ENCODE measurements at places on chromosomes 2 and 18.

GRCh38 chr18:27009293-27009692 is 143.8 kb upstream of the AQP4 start:
- DNase-seq = no peak

GRCh38 chr2:207928079-207928478 is 97.2 kb downstream of the PLEKHM3 start:
- no peak for DNase-seq

DNA sequence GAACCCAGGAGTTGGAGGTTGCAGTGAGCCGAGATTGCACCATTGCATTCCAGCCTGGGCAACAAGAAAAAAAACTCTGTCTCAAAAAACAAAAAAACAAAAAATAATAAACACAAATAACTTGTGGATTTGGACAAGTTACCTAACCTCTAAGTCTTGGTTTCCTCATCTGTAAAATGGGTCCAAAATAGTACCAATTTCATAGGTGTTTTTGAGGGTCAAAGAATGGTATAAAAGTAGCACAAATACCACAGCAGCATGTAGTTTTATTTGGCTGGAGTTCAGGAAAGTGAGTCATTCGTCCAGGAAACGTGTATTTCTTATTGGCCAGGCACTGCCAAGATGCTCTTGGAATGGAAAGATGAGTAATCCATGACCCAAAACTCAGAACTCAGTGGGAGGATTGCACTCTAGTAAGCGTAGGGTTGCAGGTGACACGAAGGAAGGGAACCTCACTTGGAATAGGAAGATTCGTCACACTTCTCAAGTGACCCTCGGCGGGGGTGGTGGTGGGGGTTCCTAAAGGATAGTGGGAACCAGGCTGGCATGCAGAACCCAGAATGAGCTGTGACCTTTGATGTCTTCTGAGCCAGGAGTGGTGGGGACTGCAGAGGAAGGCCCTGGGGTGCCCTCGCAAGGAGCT is 24.4 kb downstream of the GRHL1 start:
- no peak for DNase-seq

GRCh38 chr18:13566941-13567746 is 159.2 kb downstream of the FAM210A start:
- no peak for DNase-seq

- DNase-seq = no peak
These were observed 711 bp downstream of the SFXN5 start for GRCh38 chr2:73070643-73071359.

DNA sequence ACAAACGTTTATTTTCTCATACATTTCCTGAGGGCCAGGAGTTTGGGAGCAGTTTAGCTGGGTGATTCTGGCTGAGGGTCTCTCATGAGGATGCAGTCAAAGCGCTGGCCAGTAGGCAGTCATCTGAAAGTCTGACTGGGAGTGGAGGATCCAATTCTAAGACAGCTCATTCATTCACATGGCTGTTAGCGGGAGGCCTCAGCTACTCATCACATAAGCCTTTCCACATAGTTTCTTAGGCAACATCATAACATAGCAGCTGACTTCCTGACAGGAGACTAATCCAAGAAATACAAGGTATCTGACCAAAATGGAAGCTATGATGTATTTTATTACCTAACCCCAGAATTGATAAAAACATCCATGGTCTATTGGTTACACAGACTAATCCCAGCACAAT is 2.9 kb upstream of the MRPL44 start:
- no peak for DNase-seq

DNA sequence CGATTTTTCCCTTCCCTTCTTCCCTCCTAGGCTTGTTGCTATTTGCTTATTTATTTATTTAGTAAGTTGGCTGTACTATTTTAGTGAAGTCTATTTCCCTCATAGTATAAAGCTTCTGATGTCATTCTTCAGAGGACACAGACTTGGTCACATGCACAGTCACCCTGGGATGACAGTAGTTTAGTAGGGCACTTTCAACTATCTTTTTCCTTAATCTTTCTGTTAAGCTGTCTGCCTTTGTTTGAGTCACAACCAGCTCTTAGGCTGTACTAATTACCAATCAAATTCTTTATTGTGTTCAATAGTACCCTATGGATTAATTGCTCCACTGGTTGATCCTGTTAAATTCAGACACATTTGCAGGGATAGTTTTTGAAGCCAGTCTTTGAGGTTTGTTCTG is 26.9 kb upstream of the RAB31 start:
- DNase-seq = no peak

DNA sequence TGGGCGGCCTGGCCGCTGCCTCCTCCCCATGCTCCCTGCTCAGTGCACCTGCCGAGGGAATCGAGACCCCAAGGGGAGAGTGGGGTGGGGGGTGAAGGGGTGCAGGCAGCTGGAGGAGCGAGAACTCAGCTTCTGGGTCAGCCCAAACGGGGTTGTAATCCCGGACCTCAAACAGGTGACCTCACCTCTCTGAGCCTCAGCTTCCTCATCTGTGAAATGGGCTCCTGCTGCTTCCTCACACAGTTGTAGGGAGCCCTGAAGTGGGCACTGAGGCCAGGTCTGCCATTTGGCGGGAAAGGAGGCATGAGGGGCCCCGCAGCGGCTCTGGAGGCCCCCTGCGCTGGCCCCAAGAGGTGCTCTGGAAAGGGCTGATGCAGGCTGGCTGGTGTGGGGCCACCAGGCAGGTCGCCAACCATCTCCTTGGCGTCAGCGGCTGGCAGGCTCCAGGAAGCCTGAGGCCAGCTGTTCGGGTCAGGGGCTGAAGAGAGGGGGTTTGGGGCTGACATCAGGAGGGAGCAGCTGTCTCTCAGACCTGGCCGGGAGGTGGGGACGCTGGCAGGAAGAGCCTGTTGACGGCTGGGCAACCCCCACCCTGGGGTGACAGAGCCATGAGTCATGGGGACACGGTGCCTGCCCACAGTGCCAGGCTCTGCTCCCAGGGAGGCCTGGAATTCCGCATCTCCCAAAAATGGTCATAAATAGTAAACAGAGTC is 4.9 kb downstream of the KLHL30 start:
- DNase-seq = no peak

DNA sequence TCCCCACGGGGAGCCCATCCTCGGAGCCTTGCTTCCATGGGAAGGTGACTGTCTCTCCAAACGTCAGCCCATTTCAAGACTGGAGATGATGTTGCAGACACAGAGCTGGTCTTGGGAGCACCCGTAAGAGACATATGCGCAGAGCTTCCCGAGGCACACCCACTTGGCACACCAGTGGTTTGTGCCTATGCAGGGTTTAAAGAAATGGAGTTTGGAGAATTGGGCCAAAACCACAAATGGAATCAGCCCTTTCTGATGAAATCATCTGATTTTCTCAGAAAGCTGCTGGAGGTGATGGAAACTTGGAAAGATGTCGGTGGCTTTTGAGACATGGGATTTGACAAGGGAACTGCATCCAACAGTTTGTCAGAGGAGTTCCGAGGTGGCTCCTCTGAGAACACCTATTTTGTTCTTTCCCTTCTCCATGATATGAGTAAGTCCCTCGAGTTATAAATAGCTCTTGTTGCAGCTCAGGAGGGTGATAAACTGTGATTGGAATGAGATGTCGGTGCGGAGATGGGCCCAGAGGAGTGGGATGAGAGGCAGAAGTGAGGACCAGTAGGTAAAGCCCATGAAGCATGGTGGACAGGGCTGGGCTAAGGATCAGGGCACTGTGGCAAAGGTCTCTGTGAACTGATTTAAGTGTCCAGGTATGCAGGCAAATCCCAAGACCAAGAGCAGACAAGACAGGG is 225.7 kb downstream of the ACKR3 start:
- DNase-seq = no peak

GRCh38 chr2:4673025-4673489 is 969.7 kb downstream of the DCDC2C start:
- no peak for DNase-seq

GRCh38 chr2:70144443-70145143 is 46.2 kb downstream of the C2orf42 start:
- DNase-seq = no peak

- DNase-seq = no peak
These were observed 8.3 kb upstream of the RHOB start for GRCh38 chr2:20438334-20439192.

Measured in caudate nucleus (tissue), 63 donors.